ENCODE measurements at places on chromosomes 4 and X. TPM values are rescaled to one million over a fixed set of nuclear protein-coding genes. Genes with fewer than 3 reads are reported as not detected.

ZMAT1 gene
- total RNA-seq, result 2.0 TPM

GCNA gene
- total RNA-seq, result 2.2 TPM

ASMT gene
- not detected for total RNA-seq

ZC4H2 gene
- 18.7 TPM for total RNA-seq

GNL3L gene
- 40.5 TPM for total RNA-seq

ATP6AP1 gene
- total RNA-seq, result 175 TPM

POU3F4 gene
- total RNA-seq, result 0.31 TPM

FGF2 gene
- total RNA-seq, result 38.4 TPM

F9 gene
- total RNA-seq, result not detected

CENPVL3 gene
- 2.0 TPM for total RNA-seq

MMRN1 gene
- total RNA-seq, result 0.17 TPM

TRAM1L1 gene
- 3.1 TPM for total RNA-seq

PNMA6A gene
- 1.9 TPM for total RNA-seq

CPLX1 gene
- total RNA-seq, result 1.9 TPM

DUSP9 gene
- 0.20 TPM for total RNA-seq

NDP gene
- not detected for total RNA-seq

ANXA3 gene
- total RNA-seq, result 68.7 TPM

GPRASP2 gene
- total RNA-seq, result 9.1 TPM

CXXC4 gene
- 10.6 TPM for total RNA-seq

CAPN6 gene
- 9.4 TPM for total RNA-seq

PSAPL1 gene
- not detected for total RNA-seq

PDE5A gene
- total RNA-seq, result 2.2 TPM

UPF3B gene
- total RNA-seq, result 8.8 TPM

GAGE12J gene
- total RNA-seq, result not detected

CFAP99 gene
- not detected for total RNA-seq

PLP1 gene
- total RNA-seq, result 5.2 TPM

CLNK gene
- not detected for total RNA-seq

FAM184B gene
- 0.54 TPM for total RNA-seq

GYG2 gene
- 16.3 TPM for total RNA-seq

ARMCX1 gene
- 17.9 TPM for total RNA-seq

SGCB gene
- total RNA-seq, result 81.1 TPM

FGFBP2 gene
- total RNA-seq, result not detected

IL13RA2 gene
- total RNA-seq, result not detected

TASL gene
- not detected for total RNA-seq

ENPP6 gene
- not detected for total RNA-seq

STATH gene
- not detected for total RNA-seq

CCKAR gene
- total RNA-seq, result not detected

Data from astrocyte (in vitro differentiated cells and primary cell).